ENCODE measurements at places on chromosomes 13 and 19.

- DNase-seq, result no peak
These were observed 5.0 kb downstream of the ERFL start for GRCh38 chr19:41923045-41923788.

GRCh38 chr19:53432088-53432661 is 391 bp downstream of the ZNF761 start:
- DNase-seq, result no peak

- DNase-seq, result no peak
These were observed 34.2 kb downstream of the FAM187B start for GRCh38 chr19:35194012-35194984.

GRCh38 chr13:90205911-90206310 is 1141.6 kb upstream of the MIR17HG start:
- DNase-seq, result no peak

GRCh38 chr19:4115050-4115817 is 8.7 kb downstream of the MAP2K2 start:
- DNase-seq, result peak; percentile 34

DNA sequence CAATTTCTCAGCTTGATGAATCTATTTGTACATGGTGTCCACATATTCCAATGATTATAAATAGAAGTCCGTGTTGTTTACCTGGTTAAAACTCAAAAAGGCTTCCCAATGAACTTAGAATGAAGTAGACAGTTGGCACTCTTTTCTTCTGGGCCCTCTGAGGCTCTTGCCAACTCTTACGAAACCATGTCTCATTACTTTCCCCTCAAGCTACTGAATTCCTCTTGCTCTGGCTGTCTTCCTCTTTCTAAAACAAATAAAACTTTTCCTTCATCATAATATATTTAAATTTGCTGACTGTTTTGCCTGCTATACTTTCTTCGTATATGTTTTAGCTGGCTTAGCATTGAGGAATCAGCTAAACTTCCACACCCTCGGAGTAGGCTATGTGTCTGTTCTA is 139.7 kb downstream of the SLITRK6 start:
- DNase-seq, result no peak
